ENCODE measurements at places on chromosomes 7 and 10.

DNA sequence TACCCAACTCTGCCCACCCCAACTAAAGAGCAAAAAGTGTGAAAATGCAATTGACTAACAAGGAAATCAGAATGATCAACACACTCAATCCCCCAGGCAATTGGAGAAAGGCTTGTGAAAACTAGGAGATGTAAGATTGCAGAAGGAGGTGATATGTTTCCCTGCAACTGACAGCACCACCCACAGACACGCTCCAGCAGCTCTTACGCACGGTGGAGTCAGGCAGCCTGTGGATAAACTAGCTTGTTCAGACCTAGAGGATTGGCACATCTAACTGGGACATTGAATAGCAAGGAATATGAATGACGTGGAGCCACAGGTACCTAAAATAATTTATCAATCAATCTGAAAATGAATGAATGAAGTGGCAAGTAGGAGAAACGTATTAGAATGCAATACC, 125.7 kb upstream of the MYO3A start:
- H3K4me3 ChIP-seq = no peak overlapping the region
- H3K27me3 ChIP-seq = no peaks in the 10 kb centered on the region
- H3K27ac ChIP-seq = no peak overlapping the region
- H3K36me3 ChIP-seq = no peaks in the 10 kb centered on the region
- no peak for DNase-seq
- H3K4me1 ChIP-seq = peaks cover 5% of the 10 kb centered on the region

DNA sequence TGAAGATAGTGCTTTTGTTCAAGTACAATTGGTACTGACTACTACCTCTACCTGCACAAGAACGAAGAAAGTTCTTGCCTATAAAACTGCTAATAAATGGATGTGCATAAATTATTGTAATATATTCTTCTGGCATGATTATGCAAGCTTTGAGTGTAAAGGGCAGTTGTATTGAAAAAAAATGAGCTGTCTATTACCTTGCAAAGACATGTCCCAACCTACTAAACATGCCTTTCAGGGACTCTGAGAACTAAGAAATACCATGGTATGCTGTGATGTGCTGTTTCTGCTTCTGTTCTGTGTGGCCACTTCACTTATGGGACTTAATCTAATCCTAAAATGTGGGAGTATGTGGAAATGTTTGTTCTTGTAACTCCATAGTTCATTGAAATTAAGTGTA, 1083.4 kb downstream of the LRMDA start:
- peaks cover 12% of the 10 kb centered on the region for H3K4me1 ChIP-seq
- H3K4me3 ChIP-seq = no peak overlapping the region
- no peak overlapping the region for H3K27ac ChIP-seq
- H3K27me3 ChIP-seq = no peaks in the 10 kb centered on the region
- H3K36me3 ChIP-seq = no peaks in the 10 kb centered on the region

DNA sequence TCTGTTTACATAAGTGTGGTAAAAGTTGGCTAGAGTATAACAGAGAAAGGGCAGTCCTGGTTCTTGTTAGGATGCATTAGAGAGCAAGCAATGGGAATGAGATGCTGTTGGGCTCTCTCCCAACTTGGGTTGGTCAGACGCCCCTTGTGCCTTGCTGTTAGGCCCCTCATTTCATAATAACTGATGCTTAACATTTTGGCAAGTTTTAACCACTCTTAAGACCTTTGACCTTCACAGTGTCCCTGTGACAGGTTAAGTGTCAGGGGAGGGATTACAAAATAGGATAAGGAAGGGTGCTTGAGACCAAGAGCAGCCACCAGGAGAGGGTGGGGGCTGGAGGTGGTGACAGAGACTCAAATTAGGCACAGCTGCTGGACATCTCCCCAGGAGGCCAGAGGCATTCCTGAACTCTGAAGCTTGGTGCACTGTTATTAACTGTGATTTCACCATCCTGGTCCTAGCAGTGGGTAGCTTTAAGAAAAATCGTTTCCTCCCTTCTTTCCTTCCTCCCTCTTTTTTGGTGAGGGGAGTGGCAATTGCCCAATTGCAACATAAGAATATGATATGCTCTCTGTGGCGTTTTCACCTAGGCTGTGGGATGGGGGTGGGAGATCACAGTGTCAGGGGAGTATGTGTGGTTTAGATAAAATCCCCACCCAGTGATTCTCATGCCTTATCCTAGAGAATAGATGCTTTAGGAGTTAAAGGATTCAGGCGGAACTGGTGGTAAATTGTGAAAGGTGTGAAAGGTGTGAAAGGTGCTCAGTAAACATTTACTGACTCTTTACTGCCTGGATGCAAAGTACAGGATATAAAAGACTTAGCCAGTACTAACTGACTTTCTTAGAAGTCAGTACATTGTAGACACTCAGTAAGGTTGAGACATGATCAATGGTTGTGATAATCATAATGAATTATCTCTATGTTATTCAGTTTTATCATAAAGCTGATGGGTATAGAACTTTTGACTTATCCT, 270.5 kb downstream of the BICC1 start:
- H3K36me3 ChIP-seq = no peaks in the 10 kb centered on the region
- no peak overlapping the region for H3K4me3 ChIP-seq
- H3K27ac ChIP-seq = peak overlapping the region; percentile 13
- peaks cover 7% of the 10 kb centered on the region for H3K27me3 ChIP-seq

- H3K27me3 ChIP-seq = peaks cover 3% of the 10 kb centered on the region
- DNase-seq = no peak
- no peak overlapping the region for H3K27ac ChIP-seq
- H3K36me3 ChIP-seq = peaks cover 32% of the 10 kb centered on the region
- H3K4me1 ChIP-seq = peaks cover 28% of the 10 kb centered on the region
Measured at GRCh38 chr7:4113271-4113670, 568.8 kb upstream of the FOXK1 start.

DNA sequence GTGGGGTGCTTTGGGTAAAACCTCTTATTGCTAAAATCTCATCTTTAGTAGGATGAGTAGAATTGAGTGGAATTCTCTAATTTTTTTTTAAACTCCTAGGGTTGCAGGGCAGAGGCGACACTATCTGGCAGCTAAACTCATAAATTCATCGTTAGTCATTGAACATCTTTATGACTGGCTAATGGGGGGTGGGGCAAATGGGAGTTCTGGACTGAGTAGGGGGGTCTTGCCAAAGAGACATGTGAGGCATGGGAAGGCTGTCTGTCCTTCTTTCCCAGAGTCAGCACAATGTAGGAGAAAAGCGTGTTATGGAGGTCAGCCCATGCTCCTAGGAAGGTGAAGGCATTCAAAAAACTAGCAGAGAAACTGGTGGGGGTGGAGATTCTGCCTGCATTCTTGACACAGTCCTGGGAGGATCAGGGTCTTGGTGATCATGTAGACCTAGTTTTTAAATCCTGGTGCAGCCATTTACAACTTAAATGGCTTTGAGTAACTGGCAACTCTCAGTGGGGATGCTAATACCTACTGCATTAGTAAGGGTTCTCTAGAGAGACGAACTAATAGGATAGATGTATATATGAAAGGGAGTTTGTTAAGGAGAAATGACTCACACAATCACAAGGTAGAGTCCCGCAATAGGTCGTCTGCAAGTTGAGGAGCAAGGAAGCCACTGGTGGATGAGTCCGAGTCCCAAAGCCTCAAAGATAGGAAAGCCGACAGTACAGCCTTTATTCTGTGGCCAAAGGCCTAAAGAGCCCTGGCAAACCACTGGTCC, 47.7 kb downstream of the EMX2 start:
- peaks cover 27% of the 10 kb centered on the region for H3K27me3 ChIP-seq
- no peak overlapping the region for H3K4me3 ChIP-seq
- no peaks in the 10 kb centered on the region for H3K4me1 ChIP-seq
- H3K27ac ChIP-seq = no peak overlapping the region

- no peak overlapping the region for H3K27ac ChIP-seq
- no peak overlapping the region for H3K4me3 ChIP-seq
- H3K4me1 ChIP-seq = peaks cover 26% of the 10 kb centered on the region
- DNase-seq = no peak
Measured at GRCh38 chr10:43338117-43338516, 33.3 kb upstream of the FXYD4 start.

DNA sequence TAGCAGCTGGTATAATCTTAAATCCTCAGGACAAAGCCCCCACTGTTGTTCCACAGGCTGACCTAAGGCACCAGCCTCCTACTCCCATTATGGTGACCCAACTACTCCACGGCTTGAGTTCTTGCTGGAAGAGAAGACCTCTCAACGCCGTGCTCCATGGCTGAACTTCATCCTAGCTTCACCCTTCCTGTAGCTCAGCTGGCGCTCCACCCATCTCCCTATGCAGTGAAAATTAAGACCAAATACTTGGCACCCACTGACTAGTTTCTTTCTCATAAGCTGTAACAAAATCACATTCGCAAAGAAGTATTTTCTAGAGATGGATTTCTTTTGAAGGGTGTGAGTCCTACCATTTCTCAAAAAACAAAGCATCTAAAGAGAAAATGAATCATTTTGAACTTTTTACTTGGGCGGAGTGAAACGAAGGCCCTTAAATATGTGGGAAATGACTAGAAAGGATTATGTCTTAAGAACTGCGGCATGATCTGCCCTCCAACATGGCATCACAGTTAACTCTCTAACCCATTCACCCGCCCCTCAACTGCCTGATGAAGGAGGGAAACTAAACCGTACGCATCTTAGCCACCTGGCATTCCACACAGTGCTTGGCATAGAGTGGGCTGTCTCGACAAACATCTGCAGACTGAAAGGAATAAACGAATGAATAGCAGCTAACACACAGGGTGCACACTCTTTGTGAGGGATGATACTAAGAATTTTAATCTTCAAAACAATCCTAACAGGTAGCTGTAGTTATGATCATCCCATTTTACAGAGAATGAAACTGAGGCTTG, 32.7 kb downstream of the GFRA1 start:
- no peak overlapping the region for H3K4me3 ChIP-seq
- no peak overlapping the region for H3K27ac ChIP-seq
- no peak for DNase-seq
- H3K27me3 ChIP-seq = peaks cover 12% of the 10 kb centered on the region

DNA sequence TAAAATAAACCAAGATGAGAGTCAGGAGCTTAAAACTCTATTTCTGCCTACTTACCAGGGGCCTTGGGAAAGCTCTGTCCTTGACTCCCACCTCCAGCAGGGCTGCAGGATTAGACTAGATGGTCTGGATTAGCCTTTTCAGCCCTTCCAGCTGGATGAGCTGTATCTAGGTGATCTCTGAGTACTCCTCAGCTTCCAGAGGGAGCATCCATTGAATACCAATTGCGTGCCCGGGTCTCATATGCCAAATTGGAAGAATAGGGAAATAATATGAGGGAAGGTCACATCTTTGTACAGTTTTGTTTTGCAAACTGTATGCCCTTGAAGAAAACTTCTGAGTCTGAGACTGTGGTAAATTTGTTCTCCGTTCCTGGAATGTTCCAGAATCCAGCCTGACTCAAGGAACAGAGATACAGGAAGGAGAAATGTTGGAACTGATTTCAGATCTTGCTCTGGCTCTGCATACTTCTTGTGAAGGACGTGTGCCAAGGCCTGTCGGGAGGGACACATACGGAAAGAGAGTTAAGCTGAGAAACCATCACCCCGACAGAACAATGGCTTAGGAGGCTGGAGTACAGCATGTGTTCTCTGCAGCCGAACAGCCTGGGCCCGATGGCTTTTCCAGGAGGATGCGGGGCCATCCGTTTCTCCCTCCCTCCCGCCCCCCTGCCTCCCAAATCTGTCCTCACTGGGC, 44.9 kb downstream of the MINDY4 start:
- DNase-seq = no peak
- H3K4me1 ChIP-seq = peaks cover 16% of the 10 kb centered on the region
- no peak overlapping the region for H3K4me3 ChIP-seq
- H3K27ac ChIP-seq = peak overlapping the region; percentile 44
- peaks cover 4% of the 10 kb centered on the region for H3K27me3 ChIP-seq

- peaks cover 10% of the 10 kb centered on the region for H3K4me1 ChIP-seq
- no peaks in the 10 kb centered on the region for H3K27me3 ChIP-seq
- H3K36me3 ChIP-seq = peaks cover 67% of the 10 kb centered on the region
Measured at GRCh38 chr10:35040760-35041501, 49.2 kb downstream of the CUL2 start.

DNA sequence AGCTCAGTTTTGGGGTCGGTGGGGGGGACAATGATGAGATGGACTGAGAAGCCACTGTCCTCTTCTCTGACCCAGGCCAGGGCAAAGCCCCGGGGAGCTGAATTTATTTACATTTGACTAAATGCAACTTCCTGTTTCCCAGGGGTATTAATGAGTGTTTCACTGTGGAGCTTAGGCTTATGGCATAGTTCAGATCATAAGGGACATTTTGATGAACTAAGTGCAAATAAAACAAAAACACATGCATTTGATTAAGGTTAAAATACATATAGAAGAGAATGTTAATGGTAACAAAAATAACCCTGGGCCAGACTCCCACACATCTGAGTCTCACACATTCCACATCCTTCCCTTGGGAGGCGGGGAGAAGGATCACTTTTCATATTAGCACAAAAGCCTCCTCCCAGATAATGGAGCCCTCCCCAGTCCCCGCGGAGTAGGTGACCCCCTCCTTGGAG, 320.6 kb downstream of the FRMD4A start:
- H3K27ac ChIP-seq = peak overlapping the region; percentile 99
- H3K27me3 ChIP-seq = peaks cover 8% of the 10 kb centered on the region
- DNase-seq = peak; percentile 46
- H3K36me3 ChIP-seq = no peaks in the 10 kb centered on the region

- H3K4me1 ChIP-seq = peaks cover 26% of the 10 kb centered on the region
- H3K4me3 ChIP-seq = no peak overlapping the region
- no peaks in the 10 kb centered on the region for H3K36me3 ChIP-seq
- H3K27me3 ChIP-seq = peaks cover 26% of the 10 kb centered on the region
- DNase-seq = no peak
Measured at GRCh38 chr10:117903854-117904253, 142.9 kb downstream of the RAB11FIP2 start.

- peak overlapping the region; percentile 76 for H3K27ac ChIP-seq
- H3K4me3 ChIP-seq = no peak overlapping the region
- H3K27me3 ChIP-seq = peaks cover 10% of the 10 kb centered on the region
- H3K4me1 ChIP-seq = peaks cover 14% of the 10 kb centered on the region
- H3K36me3 ChIP-seq = no peaks in the 10 kb centered on the region
- no peak for DNase-seq
Measured at GRCh38 chr7:68321776-68322496, 1276.3 kb upstream of the AUTS2 start.

GRCh38 chr10:71998119-71998839, 34.1 kb downstream of the CHST3 start:
- H3K4me3 ChIP-seq = no peak overlapping the region
- H3K36me3 ChIP-seq = peaks cover 6% of the 10 kb centered on the region
- peaks cover 7% of the 10 kb centered on the region for H3K27me3 ChIP-seq
- H3K4me1 ChIP-seq = peaks cover 42% of the 10 kb centered on the region
- DNase-seq = no peak

GRCh38 chr7:23742051-23742450, 32.0 kb downstream of the STK31 start:
- no peaks in the 10 kb centered on the region for H3K4me1 ChIP-seq
- H3K27me3 ChIP-seq = peaks cover 9% of the 10 kb centered on the region
- no peak for DNase-seq

GRCh38 chr7:55898287-55898686, 11.0 kb downstream of the ZNF713 start:
- no peak overlapping the region for H3K27ac ChIP-seq
- peaks cover 4% of the 10 kb centered on the region for H3K27me3 ChIP-seq
- H3K4me3 ChIP-seq = no peak overlapping the region
- no peak for DNase-seq

All from nephron progenitor cell (in vitro differentiated cells).